Adrenal gland (tissue), 19 donors: ENCODE measurements at places on chromosomes 16 and 17. TPM values are rescaled to one million over a fixed set of nuclear protein-coding genes. Genes with fewer than 3 reads are reported as not detected.

GRCh38 chr17:31535581-31535981 lies 144.1 kb downstream of the RAB11FIP4 start:
- no peak for DNase-seq

- DNase-seq: no peak
Measured at GRCh38 chr16:668519-669171, 713 bp downstream of the RHOT2 start.

BIRC5 gene
- total RNA-seq: 1.7 TPM

UNC45B gene
- 0.17 TPM for total RNA-seq
